ENCODE measurements at places on chromosomes 2 and 18. TPM values are rescaled to one million over a fixed set of nuclear protein-coding genes. Genes with fewer than 3 reads are reported as not detected.

Gene RBM44
- total RNA-seq = 5.1 TPM

DNA sequence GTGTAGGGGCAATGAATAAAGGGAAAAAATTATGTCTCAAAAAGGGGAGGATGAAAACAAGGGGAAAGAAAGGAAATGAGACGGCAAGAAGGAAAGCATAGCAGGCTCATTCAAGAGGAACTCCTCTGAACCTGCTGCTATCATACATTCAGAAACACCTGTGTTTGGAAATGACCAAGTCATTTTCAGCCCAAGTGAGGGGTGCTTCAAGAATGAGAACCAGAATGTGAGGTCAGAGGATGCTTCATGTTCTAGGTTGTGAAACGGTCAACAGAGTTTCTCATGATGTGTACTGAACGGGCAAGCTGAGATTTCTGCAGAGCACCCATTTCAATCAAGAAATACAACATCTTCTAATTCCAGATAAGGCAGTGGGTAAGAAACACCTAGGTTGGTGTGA, 1367.2 kb upstream of the CELF4 start:
- no peak for DNase-seq

DNA sequence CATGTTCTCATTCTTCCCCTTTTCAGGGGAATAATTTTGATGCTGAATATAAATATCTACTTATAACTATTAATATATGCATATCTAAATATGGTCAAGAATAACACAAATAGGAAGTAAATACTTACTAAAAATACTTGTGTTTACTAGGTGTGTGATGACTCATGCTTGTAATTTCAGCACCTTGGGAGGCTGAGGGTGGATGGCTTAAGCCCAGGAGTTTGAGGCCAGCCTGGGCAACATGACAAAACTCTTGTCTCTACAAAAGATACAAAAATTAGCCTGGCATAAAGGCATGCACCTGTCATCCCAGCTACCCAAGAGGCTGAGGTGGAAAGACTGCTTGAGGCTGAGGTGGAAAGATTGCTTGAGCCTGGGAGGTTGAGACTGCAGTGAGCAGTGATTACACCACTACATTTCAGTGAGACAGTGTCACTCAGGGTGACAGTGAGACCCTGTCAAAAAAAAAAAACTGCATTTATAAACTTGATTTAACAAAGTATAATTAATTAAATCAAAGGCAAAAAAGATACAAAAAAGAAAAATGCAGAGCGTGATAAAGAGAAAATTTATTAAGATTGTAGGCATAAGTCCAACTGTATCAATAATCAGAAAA, 703.1 kb upstream of the VRK2 start:
- DNase-seq = no peak

Gene SMYD1
- total RNA-seq = not detected

DNA sequence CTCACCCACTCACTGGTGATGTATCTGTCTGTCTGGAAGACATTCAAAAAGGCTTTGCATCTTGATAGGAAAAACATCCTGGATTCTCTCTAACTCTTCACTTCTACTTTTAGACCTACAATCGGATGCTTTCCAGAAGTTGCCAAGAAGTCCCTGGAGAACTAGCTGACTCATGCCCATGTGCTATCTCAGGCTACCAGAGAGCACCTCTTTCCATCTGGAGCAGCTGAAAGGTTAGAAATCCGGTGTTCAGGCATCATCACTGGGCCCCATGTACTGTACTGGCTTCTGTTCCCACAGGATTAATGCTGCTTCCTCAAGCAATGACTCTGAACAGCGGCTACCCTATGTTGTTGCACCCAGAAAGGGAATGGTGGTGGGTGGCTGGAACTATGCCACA, 259.0 kb downstream of the NBAS start:
- DNase-seq = peak; percentile 15

Gene CHST9
- 3.1 TPM for total RNA-seq

Gene ACMSD
- total RNA-seq = not detected

DNA sequence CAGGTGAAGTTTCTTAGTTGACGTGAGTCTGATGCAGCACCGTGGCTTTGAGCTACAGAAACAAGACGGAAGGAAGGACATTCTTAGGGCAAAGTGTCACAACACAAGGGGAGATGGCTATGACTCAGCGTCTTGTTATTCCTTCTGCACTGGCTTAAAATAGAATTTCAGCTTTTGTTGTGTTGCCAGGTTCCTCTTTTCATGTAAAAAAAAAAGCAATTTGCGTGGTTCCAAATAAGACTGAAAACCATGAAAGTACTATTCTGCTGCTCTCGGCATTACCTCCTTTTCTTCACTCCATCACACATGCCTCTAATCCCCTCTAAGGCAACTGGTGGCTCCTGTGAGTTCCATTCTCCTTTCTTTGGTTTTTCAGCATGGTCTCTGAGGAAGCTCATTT, 150.1 kb downstream of the ANTXR1 start:
- no peak for DNase-seq

Gene TMEM169
- 21.7 TPM for total RNA-seq

DNA sequence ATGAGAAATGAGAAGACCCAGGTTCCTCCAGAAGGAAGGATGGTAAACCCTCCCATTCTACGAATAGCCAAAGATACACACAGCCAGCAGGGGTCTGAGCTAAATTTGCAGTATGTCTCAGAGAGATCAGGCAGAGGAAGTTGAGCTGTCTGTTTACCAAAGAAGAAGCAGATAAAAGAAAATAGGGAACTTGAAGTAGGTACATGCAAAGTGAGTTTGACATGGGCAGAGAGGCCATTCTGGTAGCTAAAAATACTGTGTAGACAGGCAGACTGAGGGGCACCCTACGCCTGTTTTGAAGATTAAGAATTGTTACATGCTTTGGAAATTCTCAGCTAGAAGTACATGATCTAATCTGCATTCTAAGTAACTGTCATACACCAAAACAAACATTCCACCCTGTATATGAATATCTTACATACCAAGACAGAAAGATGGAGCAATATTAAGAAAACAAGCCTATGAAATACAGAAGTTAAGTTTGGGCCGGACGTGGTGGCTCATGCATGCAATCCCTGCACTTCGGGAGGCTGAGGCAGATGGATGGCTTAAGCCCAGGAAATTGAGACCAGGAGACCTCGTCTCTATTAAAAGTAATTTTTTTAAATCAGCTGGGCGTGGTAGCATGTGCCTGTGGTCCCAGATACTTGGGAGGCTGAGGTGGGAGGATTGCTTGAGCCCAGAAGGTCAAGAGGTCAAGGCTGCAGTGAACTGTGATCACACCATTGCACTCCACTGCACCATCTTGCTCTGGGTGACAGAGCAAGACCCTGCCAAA, 157.9 kb downstream of the ANKRD44 start:
- no peak for DNase-seq

DNA sequence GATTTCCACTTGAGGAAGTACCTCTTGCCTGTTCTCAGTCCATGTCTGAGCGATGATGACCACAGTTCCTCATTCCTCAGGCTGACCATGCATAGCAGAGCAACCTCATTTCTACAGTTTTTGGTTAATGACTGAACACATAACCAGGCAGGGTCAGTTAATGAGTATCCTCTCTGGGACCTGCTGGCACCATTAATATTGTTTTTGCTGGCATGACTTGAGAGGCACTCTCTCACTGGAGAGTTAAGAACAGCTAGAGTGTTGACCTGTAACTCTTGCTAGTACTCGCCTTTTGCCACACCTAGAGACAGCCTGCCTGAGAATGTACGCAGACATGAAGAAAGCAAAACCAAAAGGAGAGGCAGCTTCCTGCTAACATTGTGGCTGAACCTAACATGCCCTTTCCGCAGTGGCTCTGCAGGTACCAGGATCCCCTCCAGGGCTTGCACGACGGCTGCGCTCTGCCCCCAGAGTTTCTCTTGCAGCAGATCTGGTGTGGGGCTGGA, 23.9 kb downstream of the PECR start:
- no peak for DNase-seq

Measured in occipital lobe (tissue), 3 donors.